ENCODE measurements at places on chromosomes 3 and 15.

- no peak for DNase-seq
Measured at GRCh38 chr15:31275331-31276262, 51.0 kb upstream of the KLF13 start.

DNA sequence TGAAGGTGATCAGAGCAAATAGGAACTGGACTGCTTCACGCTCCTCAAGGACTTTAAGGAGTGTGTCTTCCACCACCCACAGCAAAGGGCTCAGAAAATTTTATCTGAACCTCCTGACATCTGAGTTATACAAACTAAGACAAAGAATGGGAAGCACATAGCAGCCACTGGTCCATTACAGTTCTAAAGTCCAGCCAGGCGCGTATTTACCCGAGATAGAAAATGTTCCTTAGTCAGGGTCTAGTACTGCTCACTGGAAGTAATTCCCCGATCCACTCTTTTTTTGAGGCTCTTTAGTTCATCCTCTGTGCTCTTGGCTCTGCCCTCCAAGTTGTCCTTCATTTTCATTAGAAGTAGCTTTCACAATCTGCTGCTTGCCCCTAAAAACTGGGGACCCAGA, 88.5 kb upstream of the GOLGA8J start:
- no peak for DNase-seq

GRCh38 chr15:93372208-93372864, 283.3 kb upstream of the RGMA start:
- no peak for DNase-seq

DNA sequence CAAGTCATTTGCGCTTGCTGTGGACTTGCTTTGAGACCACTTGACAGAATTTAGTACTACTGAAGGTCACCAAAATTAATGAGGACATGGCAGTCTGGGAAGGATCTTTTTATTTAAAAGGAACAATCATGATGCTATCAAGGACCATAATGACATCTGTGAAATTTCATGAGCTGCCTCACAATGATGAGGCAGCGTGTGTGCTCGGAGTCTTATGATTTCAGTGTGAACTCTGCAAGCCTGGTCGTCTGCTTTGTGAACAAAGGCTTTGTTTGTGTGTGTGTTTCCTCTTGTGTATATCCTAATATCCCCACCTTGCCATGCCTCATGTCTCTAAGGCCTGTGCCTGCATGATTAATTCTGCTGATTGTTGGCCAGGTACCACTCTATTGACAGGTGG, 46.7 kb downstream of the RAD54L2 start:
- DNase-seq, result no peak

GRCh38 chr15:92383519-92384324, 10.0 kb upstream of the ST8SIA2 start:
- DNase-seq, result no peak

DNA sequence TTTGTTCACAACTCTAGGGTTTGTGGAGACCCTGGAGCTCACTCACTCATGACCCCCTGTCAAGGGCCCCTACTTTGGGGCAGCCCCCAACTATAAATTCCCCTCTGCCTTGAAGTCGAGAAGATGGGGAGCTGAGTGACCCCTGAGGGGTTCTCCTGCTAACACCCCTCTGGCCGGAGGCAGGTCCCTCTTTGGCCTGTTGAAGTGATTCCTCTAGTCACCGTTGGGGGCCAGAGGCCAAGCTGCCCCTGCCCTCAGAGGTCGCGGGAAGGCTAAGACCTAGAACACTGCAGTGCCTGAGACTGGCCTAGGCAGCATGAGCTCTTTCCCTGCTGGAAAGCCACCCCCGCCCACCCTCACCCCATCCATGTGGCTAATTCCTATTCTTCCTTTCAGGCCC, 15.4 kb upstream of the SKOR1 start:
- DNase-seq, result no peak

DNA sequence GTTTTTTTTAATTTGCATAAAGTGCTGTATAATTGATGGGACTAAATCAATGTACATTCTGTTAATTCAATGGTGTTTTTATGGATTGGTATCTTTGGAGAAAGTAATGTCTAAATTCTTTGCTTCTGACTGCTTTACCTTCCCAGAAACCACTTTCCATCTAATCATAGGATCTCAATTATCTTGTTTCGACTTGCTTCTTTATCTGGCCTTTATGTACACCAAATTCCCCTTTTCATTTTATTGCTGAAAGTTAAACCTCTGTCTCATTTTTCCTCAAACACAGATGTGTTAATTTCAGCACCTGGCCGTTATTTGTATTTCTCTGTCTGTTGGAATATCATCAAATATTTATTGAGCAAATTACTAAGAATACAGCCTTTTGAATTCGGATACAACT, 287.3 kb upstream of the GBE1 start:
- no peak for DNase-seq

DNA sequence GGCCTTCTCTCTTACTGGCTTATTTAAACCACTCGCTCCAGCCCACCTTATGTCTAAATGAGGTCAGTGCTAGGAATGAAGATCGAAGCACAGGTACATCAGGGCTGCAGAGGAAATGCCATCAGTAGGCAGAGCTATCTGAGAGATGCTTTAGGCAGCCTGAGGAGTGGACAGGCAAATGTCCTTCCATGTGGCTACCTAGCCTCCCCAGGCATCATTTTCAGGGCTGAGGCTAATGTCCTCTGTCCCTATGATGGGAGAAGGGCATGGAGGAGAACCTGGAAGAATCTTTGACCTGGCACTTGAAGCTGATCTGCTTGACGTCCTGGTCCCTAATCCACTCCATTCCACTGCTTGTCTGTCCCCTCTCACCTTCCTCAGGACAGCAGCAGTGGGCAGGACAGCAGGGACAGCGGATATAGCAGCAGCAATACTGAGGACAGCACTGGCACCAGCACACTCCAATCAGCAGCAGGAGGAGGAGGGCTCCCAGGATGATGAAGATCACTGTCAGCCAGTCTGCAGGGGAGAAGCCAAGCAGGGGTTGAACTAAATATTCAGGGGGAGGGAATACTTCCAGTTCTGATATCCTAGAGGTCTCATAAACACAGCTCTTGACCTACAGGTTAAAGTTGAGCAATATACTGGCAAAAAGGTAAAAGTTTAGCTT, 21.0 kb downstream of the ILDR1 start:
- no peak for DNase-seq

DNA sequence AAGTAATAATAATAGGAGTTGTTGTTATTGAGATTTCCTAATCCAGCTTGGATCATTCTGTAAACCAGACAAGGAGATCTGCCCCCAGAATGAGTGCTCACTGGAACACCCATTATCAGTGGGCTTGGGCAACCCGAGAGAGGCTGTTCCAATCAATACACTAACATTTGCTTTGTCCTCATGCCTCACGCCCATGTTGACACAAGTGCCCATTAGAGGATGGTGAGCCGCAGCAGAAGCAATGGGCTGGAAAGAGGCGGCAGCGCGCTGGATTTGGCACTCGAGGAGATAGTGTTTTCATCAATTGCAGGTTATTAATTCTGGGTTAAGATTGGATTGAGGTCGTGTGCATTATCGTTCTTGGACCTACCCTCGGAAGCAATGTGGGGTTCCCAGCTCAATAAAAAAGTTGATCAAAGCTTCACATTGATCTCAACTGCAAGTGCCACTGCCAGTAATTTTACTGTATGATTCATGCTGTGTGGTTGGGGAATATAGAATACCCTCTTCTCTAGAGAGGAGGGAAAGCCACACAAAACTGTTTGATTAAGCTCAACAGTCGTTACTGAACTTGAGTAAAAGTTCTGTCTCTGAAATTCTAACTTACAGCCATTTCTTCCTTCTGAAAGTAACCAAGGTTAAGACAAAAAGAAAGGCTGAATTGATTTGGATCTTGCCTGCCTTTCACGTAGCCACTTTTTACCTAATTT, 15.7 kb downstream of the LYZL4 start:
- DNase-seq, result no peak

- no peak for DNase-seq
Measured at GRCh38 chr3:50573566-50574443, 4.5 kb downstream of the HEMK1 start.

DNA sequence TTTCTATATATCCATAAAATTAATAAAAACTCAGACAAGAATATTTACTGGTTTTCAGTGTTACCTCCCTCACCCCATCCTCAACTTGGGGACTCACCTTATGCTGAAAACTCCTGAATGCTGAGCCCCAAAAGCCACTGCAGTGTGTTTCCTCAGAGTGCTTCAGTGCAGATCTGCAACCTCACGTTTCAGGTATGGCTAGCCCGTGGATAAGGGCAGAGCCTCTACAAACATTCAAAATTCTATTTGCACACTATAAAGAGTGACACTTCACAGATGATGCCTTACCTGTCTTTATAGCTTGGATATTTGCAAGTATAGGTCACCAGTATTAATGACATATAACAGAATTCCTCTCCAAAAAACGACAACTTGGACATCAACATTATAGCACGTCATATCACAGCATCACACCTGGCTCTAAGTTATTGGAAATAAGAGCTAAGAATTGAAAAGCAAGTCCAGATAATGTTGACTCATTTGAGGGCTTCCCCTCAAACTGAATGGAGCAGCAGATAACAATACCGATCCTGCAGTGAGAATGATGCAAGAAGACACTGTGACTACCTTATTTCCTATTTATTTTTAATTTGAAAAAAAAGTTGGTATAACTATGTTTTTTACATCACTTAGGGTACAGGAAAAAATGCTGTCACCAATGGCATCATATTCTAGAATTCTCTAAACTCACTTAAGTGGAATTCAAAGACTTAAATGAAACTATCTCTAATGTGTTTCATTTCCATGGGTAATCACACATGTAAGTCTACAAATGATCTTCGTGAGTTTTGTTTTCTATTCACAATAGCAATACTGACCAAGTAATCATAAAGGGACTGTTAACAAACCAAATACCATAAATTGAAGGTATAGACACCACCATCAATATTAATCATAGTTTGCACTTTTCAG, 40.7 kb upstream of the RSL24D1 start:
- no peak for DNase-seq

GRCh38 chr15:60795889-60796288, 316.9 kb upstream of the ICE2 start:
- DNase-seq, result no peak

- no peak for DNase-seq
Measured at GRCh38 chr3:131174752-131175151, 148.1 kb downstream of the NEK11 start.

- DNase-seq, result no peak
Measured at GRCh38 chr3:35200056-35200455, 439.3 kb upstream of the ARPP21 start.

DNA sequence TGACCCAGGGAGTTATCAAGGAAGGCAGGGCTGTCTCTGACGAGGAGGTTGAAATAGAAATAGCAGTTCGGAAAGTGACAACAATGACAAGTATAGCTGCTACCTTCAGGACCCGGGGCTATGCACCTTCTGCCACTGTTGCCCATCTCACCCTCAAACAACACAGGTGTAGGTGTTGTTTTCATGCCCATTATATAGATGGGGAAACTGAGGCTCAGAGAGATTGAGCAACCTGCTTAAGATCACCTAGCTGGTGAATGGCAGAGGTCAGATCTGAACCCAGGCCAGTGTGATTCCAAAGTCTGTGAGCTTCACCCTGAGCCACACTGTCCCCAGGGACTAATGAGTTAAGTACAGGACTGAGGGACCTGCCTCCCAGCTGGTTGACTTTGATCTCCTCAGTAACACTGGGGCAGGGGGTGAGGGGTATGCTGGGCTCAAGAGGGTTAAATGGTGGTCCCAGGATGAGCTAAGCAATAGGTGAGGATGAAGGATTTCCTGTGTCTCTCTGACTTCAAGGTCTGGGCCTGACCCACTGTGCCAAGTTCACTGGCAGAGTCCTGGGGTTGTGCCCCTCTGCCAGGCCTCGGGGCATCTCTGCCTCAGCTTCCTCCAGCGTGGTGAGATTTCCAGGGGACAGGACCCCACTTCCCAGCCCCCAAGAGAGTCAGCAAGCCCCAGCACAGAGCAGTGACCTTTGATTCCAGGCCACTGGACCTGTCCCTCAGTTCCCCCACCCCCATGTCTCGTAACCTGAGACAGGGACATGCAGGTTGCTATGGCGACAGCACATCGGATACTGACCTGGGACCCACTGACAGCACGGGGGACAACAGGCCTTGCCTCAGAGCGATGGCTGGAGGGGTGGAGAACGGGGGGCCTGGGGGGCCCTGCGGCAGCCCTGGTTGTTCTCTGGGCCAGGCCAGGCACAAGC, 35.0 kb downstream of the ATP2B2 start:
- DNase-seq, result no peak

DNA sequence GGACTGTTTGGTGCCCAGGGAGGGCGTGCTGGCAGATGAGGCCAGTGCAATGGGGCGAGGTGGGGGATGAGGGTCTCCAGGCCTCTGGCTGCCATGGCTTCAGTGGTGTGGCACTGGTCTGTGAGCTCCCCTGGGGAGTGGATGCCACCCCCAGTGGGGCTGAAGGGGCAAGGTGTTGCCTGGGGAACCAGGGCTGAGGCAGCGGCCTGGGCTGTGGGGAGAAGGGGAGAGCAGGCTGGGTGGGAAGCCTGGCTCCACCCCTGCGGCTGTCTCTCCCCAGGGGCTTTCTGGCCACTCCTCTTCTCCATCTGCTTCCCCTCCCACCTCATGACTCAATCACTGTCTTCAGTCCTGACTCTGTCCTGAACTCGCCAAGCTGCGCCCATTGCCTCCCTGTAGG, 88.4 kb upstream of the TLE3 start:
- DNase-seq, result no peak

- DNase-seq, result no peak
Measured at GRCh38 chr3:101383156-101383575, 62.8 kb upstream of the IMPG2 start.

DNA sequence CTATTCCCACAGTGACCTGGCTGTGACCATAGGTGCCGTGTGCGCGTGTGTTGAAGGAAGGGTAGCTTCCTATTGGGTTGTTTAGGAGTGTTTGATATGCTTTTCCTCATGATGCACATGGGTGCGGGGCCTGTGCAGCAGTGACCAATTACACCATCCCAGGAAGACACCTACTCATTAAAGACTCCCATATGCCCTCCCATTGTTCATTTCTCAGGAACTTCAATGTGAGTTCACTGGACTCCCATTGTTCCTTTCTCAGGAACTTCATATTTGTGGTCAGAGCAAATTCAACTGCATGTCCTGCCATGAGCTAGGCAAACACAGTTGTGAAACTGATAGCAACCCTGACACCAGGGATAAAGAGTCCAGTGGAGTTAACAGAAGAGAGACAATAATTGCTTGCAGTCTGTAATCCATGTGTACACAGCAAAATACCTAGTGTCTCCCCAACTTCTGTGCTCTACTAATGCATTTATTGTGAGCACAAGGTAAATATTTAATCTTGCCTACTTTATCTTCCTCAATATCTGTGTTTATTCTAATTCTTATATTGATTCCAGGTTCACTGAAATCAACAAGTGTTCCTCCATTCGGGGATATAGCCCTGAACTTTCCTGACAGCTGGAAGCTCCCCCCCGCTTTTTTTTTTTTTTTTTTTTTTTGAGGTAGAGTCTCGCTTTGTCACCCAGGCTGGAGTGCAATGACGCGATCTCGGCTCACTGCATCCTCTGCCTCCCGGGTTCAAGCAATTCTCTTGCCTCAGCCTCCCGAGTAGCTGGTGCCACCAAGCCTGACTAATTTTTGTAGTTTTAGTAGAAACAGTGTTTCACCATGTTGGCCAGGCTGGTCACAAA, 57.5 kb upstream of the GCNT3 start:
- no peak for DNase-seq

- DNase-seq, result no peak
Measured at GRCh38 chr3:11638495-11639358, 5.0 kb downstream of the VGLL4 start.

GRCh38 chr3:39358333-39358732, 24.8 kb upstream of the SLC25A38 start:
- DNase-seq, result no peak

All from NCI-H1436 treated with DMSO at 0.1 percent for 48 hours (cell line).